Heart right ventricle (tissue), 16 donors: ENCODE measurements at places on chromosomes 11 and 22. TPM values are rescaled to one million over a fixed set of nuclear protein-coding genes. Genes with fewer than 3 reads are reported as not detected.

DNA sequence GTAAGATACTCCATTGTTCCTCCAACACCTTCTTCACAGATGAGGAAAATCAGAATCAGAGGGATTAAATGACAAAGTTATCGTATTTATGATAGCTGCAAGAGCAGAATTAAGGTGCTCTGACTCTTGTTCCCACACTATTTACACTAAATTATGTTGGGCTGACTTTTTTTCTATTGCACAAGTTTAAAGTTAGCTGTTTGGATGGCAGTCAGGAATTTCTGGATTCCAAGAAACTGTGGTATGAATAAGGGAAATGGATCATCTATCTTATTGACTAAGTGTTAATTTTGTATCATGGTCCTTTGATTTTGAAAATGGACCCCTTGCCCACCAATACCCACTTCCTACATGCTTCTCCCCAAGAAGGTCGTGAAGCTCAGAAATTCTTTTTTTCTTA lies 19.9 kb upstream of the APOA1 start:
- DNase-seq = no peak

GRCh38 chr22:38849811-38850210 lies 6.0 kb upstream of the NPTXR start:
- DNase-seq = no peak

RTN4R gene
- 0.78 TPM for total RNA-seq

DNA sequence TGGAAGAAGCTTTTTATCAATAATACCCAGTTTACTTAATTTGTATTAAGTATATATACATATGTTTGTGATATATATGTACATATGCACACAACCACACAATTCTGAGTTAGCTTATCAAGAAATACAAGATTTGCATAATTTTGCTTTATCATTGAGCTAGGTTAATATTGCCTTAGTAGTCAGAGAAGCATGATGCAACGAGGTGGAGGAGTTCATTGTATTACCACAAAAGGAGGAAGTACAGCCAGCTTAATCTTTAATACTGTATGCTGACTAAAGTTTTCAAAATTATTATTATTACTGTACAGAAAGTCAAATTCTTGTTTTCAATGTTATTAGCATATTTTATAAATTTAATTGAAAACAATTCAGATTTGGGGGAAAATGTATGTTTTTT lies 278.4 kb upstream of the PDGFD start:
- DNase-seq = no peak

KCNA4 gene
- total RNA-seq = 12.5 TPM

- DNase-seq = no peak
Observed at GRCh38 chr22:19723983-19724827, 866 bp downstream of the GP1BB start.

GRCh38 chr11:118928870-118929500 lies 3.3 kb upstream of the BCL9L start:
- peak; percentile 65 for DNase-seq

- DNase-seq = no peak
Observed at GRCh38 chr11:79335681-79336080, 105.1 kb downstream of the TENM4 start.

DNA sequence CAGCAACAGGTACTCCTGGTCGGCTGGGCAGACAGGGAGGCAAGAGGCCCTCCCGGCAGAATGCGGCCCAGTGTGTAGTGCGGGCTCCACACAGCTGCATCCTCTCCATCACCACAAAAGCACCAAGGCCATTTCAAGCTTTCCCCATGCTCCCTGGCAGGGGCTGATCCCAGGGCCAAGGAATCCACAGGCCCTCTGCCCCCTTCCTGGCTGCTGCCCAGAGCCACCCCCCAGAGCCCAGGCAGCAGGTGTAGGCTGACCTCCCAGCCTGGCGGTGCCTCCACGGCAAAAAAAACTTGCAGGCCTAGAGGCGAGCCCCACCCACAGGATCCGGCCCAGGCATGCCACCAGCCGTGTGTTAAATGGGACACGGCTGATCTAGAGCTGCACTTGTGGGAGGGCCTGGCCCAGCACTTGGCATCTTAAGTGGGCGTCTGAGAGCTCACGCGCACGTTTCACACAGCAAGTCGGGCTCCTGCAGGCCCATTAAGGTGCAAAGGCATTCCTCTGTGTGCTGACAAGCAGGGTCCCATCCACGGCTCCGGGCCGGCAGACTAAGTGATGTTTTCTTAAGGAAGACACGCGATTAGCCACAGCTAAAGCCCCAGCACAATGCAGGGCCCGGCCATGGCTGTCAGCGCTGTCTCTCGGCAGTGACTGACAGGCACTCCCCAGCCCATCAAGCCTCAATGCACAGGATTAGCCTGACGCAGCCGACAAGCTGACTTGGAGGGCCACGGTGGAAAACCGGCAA lies 19.8 kb upstream of the GNB1L start:
- DNase-seq = peak; percentile 30
